ENCODE measurements at places on chromosomes 6 and 20.

- no peaks in the 10 kb centered on the region for H3K36me3 ChIP-seq
- H3K4me1 ChIP-seq: peaks cover 13% of the 10 kb centered on the region
- no peak overlapping the region for H3K27ac ChIP-seq
- H3K4me3 ChIP-seq: no peak overlapping the region
These were observed 421.2 kb upstream of the JARID2 start for GRCh38 chr6:14824484-14825275.

DNA sequence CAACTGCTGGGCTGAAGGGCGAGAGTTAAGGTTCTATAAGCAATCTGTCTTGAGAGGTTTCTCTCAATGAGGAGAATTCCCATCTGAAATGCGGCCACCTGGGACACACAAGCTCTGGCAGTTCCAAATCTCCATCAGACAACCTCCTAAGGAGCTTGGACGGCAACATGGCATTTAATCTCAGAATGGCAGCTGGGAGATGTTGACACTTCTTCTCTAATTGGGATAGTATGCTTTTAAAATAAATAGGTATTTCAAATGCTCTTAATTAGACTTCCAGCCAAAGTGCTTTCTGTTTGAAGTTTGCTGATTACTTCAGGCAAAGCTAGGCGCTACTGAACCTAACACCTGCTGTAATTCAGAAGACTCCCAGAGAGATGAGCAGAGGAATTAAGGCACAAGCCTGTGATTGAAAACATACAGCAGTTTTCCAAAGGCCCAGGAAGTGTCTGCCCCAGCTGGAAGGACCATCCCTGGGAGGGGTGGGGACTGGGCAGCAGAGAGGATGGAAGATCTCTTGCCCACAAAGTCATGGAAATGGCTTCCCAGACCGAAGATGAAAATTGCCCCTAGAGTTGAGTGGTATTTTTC lies 59.1 kb upstream of the KCNK16 start:
- H3K27ac ChIP-seq: no peak overlapping the region
- H3K27me3 ChIP-seq: no peaks in the 10 kb centered on the region
- no peaks in the 10 kb centered on the region for H3K36me3 ChIP-seq

- peaks cover 8% of the 10 kb centered on the region for H3K4me1 ChIP-seq
- H3K27ac ChIP-seq: no peak overlapping the region
- H3K36me3 ChIP-seq: no peaks in the 10 kb centered on the region
- H3K4me3 ChIP-seq: no peak overlapping the region
- no peak for DNase-seq
These were observed 33.6 kb upstream of the FUCA2 start for GRCh38 chr6:143545165-143545564.

- no peak overlapping the region for H3K4me3 ChIP-seq
- no peaks in the 10 kb centered on the region for H3K27me3 ChIP-seq
- no peaks in the 10 kb centered on the region for H3K4me1 ChIP-seq
These were observed 1719.9 kb downstream of the GRIK2 start for GRCh38 chr6:103113416-103113815.

DNA sequence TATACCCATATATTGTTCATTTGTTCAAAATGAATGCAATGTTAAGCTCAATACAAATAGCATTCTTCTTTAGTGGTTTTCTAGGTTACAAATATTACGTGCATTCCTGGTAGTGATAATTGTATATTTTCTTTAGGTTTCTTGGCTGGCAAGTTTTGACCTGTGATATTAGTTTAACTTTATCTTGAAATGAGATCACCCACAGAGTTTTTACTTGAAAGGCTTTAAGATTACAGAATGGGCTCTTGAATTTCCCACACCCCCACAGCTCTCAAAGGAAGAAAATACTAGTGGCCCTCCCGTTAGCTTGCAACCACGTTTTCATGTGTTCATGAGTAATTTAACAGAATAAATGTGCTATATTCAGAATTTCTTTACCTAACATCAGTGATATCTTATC lies 1315.5 kb upstream of the GJE1 start:
- H3K36me3 ChIP-seq: no peaks in the 10 kb centered on the region
- H3K27ac ChIP-seq: no peak overlapping the region
- no peaks in the 10 kb centered on the region for H3K4me1 ChIP-seq
- no peak for DNase-seq
- no peaks in the 10 kb centered on the region for H3K27me3 ChIP-seq

DNA sequence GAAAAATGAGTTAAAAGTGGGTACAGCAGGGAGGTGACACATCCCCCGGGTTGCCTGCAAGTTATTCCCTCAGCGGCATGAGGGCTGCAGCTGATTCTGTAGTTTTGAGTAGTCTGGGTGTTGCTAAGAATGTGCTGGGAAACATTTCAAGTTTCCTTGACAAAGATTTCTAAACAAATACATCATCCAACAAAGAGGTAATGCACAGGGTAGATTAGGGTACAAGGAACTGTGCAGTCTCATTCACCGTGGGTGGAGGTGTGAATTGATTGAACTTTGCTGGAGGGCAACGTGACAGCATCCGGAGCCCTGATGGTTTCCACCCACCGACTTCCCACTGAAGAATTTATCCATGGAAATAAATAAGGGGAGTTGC lies 21.8 kb downstream of the CASS4 start:
- H3K27ac ChIP-seq: peak overlapping the region; percentile 10
- no peak overlapping the region for H3K4me3 ChIP-seq
- peaks cover 5% of the 10 kb centered on the region for H3K4me1 ChIP-seq
- H3K36me3 ChIP-seq: no peaks in the 10 kb centered on the region
- DNase-seq: no peak
- peaks cover 21% of the 10 kb centered on the region for H3K27me3 ChIP-seq

DNA sequence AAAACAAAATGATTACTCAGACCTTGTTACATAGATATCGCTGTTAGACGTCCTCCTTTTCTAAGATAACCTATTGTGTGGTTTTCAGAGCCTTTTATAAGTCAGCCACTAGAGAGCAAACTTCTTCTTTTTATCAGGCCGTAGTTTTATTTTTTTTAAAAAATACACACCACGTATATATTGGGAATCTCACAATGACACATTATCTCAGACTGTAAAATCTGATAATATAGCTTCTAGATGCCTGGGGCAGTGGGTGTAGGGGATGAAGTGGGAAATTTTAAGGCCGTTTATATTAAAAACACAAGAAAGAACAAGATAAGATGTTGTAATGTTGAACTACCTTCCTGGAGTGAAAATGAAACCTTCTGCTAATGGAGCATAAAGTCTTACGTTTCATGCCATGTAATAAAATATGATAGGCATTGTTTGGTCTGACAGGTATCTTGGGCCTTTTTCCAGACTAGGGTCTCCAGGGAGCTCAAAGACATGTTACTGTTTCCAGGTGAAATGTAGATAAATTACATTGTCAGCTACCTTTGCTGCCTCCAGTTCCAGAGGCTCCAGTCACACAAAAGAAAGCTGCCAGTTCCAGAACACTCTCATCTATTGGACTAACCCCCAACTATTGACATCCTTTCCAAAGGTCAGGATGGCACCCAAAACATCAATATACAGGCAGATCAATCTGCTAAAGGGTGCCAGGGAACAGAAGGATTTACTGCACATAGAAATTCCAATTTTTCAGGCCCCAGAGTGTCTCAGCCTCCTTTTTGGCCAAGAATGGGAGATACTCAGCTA lies 130.2 kb upstream of the AKIRIN2 start:
- H3K36me3 ChIP-seq: no peaks in the 10 kb centered on the region
- no peak overlapping the region for H3K27ac ChIP-seq
- DNase-seq: no peak
- peak overlapping the region; percentile 59 for H3K4me3 ChIP-seq
- peaks cover 6% of the 10 kb centered on the region for H3K4me1 ChIP-seq

GRCh38 chr20:15866916-15867730 lies 706.1 kb downstream of the KIF16B start:
- no peaks in the 10 kb centered on the region for H3K36me3 ChIP-seq
- H3K4me3 ChIP-seq: no peak overlapping the region
- DNase-seq: no peak
- no peaks in the 10 kb centered on the region for H3K27me3 ChIP-seq
- no peak overlapping the region for H3K27ac ChIP-seq

Data from left ventricle myocardium inferior (tissue), 1 donor.